Activated effector memory CD4-positive, alpha-beta T cell treated with Interleukin-2 at 50 U/mL for 16 hours (primary cell): ENCODE measurements at places on chromosomes 2 and 18.

DNA sequence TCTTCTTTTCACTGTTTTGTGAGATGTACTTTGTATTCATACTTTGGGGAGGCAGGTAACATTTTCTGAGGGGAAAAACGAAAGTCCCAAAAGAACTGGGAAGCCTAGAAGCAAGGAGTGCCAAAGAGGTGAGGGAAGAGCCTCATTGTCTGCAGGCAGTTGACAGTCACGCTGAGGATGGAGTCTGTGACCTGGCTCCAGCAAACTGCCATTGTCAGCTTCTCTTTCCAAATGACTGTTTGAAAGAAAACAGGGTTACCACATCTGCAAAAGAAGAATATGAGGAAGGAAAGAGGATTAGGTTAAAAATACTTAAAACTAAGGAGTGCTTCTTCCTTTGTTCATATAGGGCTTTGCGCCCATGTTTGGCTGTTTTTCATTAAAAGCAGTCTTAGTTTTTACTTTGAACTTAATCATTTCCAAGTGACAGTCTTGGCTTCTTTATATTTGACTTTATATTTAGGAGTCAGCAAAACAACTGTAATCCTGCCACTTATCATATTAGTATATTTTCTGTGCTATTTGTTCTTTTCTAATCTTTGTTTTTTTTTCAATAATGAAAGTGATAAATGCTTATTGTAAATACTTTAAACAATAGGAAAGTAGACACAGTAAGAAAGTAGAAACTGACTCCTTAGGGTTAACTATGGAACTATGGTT is 35.0 kb downstream of the CERS6 start:
- no peak for DNase-seq

DNA sequence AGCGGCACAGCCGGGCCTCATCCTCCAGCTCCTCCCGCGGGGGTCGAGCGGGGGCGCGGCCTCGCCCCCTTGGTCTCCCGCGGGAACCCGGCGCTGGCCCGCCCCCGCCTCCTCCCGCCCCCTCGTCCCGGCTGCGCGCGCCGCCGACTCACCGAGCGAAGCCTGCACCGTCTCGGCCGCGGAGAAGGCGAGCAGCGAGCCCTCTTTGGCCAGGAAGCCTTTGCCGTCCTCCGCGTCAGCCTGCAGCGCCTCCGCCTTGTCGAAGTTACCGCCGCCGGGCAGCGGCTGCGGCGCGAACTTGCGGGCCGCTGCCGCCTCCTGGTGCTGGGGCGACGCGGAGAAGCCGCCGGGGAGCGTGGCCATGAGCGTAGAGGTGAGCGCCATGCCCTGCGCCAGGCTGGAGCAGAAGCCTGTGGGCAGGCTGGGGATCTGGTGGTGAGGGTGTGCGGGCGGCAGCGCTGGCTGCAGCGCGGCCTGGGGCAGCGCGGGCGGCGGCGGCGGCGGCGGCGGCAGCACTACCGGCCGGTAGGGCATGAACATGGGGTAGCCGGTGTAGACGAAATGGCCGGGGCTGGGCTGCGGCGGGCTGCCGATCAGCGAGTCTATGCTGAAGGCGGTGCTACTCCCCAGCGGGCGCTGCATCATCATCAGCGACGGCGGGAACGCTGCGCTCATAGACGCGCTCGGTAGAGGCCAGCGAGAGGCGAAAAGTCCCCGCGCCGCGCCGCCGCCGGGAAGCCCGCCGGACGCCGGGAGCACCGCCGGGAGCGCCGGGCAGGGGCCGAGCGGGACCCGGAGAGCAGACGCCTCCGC is 683 bp downstream of the GBX2 start:
- no peak for DNase-seq

DNA sequence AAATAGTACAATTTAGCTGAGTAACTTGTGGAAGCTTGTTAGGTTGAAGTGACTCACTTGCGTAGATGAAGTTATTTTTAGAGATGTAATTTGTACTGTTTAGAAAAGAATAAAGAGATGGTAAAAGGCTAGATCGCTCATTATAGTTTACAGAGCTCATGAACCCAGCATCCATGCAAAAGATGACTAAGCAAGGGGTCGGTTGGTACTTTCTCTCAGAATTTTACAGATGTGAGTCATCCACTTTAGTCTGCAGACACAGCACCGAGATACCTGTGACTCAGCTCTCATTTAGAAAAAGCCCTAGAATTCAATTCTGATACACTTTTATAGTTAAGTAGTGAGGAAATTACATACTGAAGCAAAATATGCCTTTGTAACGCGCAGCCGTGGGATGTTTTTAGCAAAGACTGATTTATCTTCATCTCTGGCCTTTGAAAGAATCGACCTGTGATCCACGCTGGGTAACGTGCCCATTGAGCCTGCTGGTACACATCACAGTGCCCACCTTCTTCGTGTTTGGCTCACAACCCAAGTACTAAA is 116.5 kb upstream of the FOSL2 start:
- no peak for DNase-seq

DNA sequence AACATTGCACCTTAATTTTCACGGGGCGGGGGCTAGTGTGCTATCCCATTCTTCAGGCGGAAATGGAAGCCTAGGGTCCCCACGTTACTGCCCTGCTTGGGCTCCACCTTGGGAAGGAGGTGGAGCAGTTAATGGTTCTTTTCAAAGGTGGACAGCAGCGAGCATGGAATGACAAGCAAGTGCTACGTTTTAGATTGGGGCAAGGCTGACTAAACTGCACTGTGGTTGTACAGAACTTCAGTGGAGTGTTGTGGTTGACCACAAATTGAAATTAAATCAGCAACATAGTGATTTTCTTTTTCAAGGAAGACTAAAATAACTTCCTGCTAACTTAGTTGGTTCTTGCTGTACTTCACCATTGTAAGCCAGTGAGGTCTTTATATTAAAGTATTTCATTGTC is 47.0 kb downstream of the CHRNA1 start:
- DNase-seq: no peak

DNA sequence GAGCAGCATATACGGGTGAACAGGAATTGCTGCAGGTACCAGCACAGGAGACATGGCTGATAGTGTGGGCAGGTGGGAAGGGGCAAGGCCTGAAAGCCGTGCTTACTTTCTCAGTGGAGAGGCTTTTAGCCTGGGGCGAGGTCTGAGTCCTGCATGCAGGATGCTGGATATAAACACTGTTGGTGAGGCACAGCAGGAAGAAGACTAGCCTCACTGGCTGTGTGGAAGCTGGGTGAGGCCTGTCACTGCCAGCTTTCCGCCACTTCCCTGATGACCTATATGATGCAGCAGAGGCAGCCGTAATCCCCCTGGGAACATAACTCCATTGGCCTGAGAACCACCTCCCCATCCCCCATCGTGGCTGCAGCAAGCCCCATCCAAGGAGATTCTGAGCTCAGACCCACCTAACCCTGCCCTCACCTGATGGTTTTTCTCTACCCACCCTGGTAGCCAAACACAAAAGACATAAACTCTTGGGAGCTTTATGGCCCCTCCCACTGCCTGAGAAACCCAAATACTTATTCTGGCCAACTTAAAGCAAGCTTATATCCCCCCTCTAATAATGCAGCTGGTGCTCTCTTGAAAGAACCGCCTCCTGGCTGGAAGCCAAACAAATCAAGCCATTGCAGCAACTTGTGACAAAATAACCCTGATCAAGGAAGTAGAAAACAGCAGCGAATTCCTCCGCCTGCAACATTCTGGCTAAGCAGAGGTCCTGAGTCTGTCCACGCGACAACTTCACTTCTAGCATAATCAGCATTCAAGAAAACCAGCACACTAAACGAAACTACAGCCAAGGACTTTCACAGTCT is 54.6 kb upstream of the DSC1 start:
- no peak for DNase-seq

DNA sequence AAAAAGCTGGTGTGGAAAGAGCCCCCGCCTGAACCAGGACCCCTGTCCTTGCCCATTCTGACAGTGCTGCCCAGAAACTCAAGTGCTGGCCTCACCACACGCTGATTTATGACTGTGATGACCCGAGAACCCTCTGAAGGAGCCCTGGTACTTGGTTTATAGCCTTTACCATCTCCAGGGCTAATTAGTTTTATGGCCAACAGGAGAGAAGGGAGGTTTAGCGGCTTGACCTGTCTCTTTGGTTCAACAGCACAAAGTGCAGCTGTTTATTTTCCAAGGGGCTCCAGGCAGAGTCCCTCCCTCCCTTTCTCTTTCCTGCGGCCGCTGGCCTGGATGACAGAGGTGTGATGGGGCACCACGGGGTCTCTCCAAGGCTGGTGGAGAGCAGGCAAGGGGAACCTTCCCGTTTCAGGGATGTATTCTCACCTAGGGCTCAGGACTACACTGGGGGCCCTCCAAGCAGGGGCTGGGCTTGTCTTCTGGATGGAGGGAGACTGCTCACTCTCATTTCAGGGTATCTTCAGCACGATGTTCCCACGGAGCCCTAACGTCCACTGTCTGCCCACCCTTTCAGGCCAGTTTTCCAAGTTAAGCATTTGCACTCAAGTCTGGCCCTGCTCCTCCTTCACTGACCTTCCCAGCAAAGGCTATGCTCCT is 174.2 kb upstream of the GLI2 start:
- no peak for DNase-seq

GRCh38 chr2:83844490-83844889 is 614.6 kb downstream of the SUCLG1 start:
- DNase-seq: no peak

DNA sequence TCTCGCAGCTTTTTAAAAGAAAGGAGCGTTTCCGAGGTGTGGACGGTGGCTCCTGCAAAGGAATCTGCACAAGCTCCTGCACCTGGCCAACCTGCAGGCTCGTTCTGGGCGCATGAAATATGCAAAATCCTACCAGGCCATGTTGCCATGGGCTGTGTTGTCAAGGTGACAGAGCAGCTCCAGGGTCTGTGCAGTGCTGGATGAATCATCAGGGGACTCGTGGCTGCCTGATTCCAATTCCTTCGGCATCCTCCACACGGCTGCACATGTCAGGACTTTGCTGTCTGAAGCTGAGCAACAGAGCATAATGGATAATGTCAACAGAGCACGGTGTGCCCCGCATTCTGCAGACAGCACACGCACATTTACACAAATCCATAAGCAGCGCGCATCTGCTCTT is 120.5 kb downstream of the EIPR1 start:
- no peak for DNase-seq

DNA sequence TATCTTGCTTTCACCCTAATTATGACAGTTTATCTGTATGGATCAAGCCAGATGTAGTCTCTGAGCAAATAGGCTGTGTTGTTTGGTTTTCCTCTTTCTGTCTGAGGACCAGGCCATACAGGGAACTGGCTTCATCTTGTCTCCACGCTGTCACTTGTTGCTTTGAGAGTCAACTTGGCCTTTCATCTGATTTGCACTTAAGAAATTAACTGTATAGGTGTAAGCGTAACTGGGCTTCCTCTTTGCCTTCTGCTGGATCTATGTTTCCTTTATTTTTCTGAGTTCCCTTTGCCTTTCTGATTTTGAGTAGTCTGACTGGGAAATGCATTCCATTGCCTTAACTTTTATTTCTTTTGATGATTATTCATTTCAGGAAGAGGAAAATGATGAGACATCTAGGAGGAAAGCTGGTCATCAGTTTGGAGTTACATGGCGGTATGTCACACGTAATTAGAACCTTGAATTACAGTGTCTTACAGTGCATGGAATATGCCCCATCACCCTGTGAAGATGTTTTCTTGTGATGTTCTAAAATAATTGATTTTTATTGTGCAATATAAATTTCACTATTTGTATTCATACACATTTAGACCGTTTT is 17.4 kb downstream of the PTCD3 start:
- DNase-seq: no peak

DNA sequence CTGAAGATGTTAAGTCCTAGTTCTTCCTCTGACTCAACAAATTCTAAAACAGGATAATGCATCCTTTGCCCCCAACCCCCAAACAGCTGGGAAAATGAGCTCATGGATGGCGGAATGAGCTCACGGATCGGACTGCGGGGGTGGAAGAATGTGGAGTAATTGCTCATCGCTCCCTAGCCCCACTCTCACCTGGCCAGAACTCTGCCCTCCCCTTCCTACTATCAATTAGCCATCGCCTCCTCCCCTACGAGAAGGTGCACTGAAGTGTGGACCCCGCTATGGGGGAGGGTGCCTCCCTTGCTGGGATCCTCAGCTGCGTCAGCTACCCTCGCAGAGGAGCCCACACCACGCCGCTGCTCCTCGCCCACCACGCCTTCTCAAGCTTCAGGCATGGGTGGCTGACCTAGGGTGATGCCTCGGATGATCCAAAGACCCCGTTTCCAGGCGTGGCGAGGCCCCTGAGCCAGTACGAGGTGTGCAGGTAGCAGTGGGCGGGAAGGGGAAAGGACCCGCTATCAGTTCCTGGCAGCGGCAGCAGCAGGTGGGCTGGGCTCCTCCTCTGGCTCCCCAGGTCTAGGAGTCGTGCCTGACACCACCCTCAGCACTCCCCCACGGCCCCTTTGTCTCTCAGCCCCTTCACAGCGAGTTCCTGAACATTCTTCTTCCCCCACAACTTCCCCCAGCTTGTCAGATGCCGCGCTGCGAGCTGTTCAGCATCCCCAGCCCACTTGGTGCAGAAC is 82.1 kb upstream of the POMC start:
- DNase-seq: no peak

GRCh38 chr2:213696442-213696841 is 412.2 kb downstream of the SPAG16 start:
- no peak for DNase-seq

GRCh38 chr18:29087616-29088246 is 910.8 kb upstream of the CDH2 start:
- DNase-seq: no peak

GRCh38 chr2:170298861-170299429 is 121.0 kb downstream of the MYO3B start:
- DNase-seq: no peak

DNA sequence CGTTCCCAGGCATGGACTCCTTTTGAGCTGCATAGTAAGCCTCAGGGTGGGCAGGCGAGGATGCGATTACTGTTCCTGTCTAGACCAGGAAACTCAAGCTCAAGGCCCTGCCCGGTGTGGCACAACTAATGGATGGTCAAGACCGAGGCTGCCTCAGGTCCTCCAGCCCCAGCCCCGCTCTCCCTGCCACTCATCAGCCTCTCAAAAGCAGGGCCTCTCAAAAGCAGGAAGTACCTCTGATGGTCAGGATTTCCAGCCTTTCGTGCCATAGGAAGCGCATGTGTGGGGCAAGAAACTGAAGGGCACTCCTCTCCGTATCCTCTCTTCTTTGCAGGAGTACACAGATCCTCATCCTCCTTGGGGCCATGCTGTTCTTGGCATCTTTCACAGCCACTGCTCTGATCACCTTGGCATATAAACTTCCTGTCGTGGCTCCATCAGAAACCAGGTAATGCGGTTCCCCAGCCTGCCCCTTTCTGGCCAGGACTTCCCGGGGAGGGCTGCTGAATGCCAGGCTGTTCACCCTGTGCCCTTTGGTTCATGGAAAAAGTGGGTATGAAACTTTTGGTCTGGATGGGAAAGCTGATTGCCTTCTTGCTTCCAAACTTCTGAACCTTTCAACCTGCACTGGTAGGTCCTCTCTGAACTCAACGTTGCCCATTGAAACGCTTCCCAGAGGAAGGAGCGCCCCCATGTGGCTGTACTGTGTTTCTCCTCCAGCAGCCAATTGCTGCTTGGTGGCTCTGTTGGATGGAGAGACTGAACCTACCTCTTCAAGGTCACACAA is 82.8 kb upstream of the SEC11C start:
- no peak for DNase-seq

GRCh38 chr2:154670083-154670482 is 28.4 kb upstream of the KCNJ3 start:
- DNase-seq: no peak

- no peak for DNase-seq
These were observed 116.2 kb downstream of the USP34 start for GRCh38 chr2:61354543-61355197.
